Kidney capillary endothelial cell (primary cell): ENCODE measurements at places on chromosomes 11 and 22.
A peak's percentile ranks its signal among the peaks of the same experiment; 100 is the strongest.

- DNase-seq, result no peak
Measured at GRCh38 chr11:59197991-59198390, 14.7 kb downstream of the MPEG1 start.

DNA sequence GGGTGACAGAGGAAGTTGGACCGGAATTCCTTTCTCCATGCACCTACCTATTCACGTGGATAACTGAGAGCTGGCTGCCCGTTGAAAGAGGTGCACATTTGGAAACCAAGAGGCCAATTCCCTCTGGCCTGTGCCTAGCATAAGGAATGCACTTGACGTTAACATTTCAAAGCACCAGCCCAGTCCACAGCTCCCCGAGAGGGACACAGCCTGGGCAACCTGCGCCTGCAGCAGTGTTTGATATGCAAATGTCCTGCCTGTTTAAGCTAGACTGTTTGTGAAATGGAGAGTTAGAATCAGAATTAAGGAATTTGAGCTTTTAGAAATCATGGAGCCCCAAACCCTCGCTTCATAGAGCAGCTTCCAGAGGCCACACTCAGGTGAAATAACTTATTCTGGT is 126.1 kb downstream of the DSCAML1 start:
- no peak for DNase-seq

DNA sequence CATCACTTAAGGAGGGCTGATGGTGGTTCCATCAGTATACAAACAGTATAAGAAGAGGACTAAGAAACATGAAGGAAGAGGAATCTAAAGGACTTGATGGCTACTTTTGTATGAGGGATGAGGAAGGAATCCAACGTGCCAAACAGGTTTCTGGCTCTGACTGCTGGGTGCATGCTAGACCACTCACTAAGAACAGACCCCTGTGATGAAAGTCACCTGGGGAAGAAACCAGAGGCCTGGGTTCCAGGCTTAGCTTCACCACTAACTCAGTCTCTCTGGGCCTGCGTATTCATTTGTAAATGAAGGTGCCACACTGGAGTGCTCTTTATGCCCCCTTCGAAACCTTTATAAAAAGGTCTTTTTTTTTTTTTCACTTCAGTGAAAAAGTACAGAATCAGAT is 55.1 kb downstream of the AAMDC start:
- no peak for DNase-seq

DNA sequence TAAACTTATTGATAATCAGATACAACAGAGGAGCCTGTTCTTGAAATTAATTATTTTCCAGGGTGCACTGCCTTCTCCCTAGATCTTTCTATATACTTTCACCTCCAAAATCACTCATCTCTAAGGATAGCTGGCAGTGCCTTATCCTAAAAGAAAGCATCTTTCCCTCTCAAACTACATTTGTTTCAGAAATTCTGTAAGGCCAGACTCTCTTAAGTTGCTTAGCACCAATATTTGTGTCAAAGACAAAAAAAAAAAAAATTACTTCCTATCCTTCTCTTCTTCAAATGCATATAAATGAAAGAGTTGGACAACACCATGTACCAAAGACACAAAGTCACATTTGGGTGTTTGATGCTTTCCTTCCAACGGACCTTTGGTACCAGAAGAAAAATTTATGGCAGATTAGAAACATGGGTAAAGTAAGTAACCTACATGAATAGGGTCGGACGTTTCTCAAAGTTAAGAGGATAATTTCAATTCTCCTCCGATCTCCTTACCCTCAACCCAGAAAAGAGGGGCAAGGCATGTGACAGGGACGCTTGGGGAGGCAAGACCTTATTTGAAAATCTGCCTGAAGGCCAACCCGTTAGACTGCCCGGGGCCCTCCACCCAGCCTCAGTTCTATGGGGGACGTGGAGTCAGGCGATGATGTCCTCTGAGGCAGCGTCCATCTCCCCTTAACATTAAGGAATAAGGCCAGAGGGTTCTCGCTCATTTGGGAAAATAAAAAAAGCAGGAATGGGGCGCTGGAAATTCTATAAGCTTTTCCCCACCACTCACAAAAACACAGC is 66.3 kb downstream of the ETS1 start:
- DNase-seq, result no peak

DNA sequence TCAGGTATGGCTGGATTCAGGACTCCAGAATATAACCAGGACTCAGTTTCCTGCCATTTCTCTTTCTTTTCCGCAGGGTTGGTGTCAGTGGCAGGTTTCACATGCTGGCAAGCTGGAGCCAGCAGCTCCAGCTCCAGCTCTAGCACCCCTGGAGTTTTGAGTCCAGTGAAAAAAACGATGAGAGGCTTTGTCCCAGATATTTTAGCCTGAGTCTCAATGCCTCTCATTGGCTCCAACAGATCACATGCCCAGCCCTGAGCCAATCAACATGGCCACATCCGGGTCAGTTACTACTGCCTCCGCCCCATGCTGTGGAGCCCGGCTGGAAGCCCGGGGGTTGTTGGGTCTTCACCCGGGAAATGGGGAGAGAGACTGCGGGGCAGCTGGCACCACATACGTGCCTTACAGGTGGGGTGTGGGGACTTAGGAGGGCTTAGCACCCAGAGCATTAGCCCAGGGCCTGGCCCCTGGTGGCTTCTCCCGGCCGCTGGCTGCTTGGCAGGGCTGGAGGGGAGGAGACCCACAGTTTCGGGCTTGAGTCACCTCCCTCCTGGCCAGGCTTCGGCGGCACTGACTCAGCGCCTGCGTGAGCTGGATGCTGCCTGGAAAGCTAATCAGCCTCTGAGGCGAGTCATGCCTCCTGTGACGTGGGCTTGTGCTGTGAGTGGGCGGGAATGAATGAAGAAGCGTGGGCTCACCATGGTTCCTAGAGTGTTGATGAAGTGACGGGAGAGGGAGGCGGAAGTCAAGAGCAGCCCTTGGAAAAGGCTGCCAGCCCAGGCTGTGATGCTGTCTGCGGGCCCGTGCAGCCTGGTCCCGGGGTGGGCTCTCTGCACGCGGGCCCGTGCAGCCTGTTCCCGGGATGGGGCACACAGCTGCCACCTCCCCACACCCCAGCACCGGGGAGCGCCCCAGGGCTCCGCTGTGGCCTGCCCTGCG is 15.3 kb upstream of the MRTFA start:
- peak; percentile 99 for DNase-seq

- DNase-seq, result no peak
Measured at GRCh38 chr11:32184041-32184722, 93.3 kb downstream of the RCN1 start.

- DNase-seq, result no peak
Measured at GRCh38 chr22:43723816-43724215, 88.3 kb downstream of the EFCAB6 start.
